ENCODE measurements at places on chromosomes 7 and 10.

- DNase-seq: no peak
Measured at GRCh38 chr10:26216585-26217395, at the start of gene GAD2. TSS of gene GAD2 (plus strand) at chr10:26216774. CDS start at chr10:26216810, 36 bp downstream.

GRCh38 chr10:46308666-46309450, 22.1 kb downstream of the ANTXRL start:
- no peak for DNase-seq

DNA sequence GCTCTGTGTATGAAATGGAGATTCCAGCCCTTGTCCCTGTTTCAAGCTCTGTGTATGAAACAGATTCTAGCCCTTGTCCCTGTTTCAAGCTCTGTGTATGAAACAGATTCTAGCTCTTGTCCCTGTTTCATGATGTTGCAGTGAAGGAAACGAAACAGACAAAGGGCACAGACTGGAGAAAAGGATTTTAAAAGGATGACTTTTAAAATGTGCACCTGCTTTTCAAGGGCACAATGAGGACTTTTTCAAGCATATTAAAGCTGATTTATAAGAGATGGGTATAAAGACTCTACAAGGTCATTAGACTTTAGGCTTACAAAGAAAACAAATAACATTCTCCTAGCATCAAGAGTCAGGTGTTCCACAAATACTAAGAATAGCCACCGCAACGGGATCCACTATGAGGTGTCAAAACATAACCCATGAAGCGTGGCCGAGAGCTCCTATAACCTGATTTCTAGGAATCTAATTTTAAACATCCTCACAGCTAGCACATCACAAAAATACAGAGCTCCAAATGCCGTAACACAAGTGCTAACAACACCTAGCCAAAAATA, 29.0 kb downstream of the DIP2C start:
- no peak for DNase-seq

DNA sequence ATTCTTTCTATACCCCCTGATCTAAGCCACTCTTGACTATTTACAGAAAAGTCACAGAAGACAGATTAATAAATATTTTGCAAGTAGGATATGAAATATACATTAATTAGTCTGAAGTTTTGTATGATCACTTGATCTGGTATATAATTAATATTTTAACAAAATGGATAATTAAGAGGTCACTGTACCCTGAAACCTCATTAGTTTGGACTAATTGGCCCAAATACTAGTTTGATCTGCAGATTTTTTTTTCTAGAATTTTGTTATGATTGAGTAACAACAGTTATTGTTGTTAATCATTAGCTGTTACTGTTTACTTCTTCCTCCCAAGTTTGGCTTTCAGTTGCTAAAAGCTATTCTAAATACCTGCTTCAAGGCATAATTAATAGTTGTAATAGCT, 2.7 kb downstream of the NHLRC2 start:
- DNase-seq: no peak

DNA sequence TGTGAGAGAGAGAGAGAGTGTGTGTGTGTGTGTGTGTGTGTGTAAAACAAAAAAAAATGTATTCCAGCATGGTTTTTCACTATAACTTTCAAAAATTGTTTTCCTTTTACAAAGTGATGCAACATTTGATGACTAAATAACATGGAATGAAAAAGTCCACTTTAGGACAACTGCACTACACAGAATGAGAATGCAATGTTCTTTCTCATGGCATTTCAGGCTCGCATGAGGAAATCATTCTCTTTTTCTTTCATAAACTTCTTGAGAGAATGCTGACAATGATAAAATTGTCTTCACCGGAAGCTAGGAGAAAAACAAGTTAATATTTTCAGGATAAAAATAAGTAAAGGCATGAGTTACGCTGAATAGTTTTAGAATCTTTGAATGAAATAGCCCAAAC, 53.7 kb downstream of the SLC16A12 start:
- peak; percentile 84 for DNase-seq

DNA sequence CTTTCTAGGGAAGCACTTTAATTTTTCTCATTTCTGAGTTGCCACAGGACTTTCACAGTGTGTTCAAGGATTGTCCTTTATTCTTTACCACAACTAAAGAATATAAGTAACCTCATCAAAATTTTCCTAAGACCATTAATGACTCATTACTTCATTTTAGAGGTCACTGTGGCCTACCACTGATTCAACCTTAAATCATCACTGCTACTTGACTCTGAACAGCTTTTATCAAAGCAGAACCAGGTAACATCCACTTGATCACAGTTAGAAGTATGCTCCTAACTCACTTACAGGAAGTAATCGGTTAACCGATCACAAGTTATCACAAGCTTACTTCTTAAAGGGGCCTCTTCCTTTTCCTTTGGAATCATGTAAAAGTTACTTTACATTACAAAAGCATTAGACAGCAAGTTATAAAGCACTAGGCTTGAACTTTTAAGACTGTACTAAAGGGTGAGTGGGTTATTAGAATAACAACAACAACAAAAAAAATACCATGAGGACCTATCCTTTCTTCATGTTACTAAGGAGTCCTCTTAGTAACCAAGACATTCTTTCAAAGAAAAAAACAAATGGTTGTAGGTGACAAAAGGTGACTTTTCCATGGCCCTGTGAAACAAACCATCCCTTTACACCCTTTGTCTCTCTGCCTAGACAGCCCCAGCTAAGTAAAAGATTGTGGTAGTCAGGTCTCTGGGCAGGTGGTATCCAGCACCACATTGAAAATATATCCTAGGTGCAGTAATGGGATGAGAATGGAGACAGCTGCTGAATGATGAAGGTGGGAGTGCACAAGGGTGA, 40.0 kb upstream of the PDK4 start:
- no peak for DNase-seq

DNA sequence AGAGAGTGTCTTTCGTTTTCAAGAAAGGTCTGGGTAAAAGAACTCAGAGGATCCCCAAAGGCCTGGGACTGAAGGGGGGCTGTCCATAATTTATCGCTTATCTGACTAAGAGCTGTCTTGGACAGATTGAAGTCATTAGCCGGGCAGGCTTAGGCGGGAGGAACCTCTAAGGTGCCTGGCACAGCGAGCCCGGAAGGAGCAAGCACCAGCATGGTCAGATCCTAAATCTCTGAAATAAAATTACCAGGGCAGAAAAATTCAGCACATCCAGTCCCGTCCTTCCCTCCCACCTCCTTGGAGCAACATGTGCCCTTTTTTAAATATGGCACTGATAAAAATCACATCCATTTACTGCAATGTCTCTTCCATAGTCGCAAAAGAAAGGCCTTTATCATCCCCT, 86.8 kb downstream of the FAM204A start:
- DNase-seq: no peak

DNA sequence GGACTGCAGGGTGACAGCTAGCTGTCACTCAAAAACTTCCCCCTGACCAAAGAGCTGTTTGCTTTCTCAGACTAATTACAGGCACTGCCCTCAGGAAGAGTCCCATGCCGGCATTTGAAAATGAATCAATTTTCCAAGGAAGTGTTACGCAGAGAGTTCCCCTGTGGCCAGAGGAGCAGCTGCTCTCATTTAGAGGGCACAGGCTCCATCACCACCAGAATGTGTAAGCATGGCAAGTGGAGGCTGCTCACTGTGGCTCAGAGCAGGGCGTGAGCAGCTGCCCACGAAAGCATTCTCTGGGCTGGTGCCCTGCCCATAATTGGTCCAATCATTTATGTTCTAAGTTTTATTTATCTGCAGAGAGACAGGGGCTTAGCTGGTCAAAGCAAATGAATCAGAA, 202.2 kb downstream of the RAMP3 start:
- DNase-seq: no peak
